ENCODE measurements at places on chromosomes 13 and 19.

DNA sequence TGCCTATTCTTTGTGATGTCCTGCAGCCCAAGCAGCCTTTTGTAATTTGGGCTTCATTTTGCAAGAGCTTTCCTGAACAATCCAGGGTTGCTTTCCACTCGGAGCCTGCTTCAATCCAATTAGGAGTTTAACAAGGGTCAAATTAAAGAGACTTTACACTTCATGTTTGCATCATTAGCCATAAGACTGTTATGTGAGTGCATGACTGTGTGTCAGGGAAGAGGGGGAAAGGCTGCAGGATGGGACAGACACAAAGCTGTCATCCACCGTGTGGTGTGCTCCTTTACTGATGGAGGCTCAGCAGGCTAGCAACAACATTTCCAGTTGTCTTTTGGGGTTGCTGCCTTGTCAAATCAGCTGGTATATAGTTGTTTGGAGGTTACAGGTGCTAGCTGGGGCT, 23.7 kb upstream of the MAB21L1 start:
- no peak for DNase-seq

DNA sequence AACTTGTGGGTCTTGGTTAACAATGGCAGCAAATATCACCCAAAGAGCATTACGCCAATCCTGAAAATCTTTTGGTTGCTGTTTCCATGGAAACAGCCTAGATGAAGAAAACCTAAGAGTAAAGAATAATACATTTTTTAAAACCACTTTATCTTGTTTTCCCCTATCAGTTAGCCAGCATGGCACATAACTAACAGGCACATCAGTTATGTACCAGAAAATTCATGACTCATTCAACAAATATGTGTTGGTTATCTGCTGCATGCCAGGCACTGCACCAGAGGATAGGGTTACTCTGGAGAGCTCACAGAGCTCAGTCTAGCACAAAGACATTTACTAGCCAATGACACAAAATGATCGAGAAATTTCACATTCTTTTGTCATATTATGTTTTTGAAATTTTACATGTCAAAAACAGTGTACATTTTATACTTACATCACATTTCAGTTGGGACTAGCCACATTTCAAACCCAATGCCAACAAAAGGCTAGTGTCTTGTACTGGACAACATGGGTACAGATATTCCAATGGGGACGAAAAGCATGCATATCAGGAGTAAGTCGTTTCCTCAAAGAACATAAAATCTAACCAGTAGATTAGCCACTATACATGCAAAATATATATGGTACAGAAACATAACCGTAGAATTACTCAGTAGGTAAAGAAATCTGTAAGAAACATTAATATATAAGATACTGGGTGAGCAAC, 20.3 kb downstream of the LNX2 start:
- DNase-seq, result no peak

- DNase-seq, result peak; percentile 87
These were observed 11.7 kb downstream of the CIC start for GRCh38 chr19:42280815-42281145.

GRCh38 chr13:48400090-48400694, 12.7 kb downstream of the LPAR6 start:
- DNase-seq, result no peak

- no peak for DNase-seq
These were observed 4.4 kb downstream of the BCAM start for GRCh38 chr19:44813070-44813840.

- peak; percentile 84 for DNase-seq
These were observed 18.5 kb downstream of the PTPRS start for GRCh38 chr19:5321851-5322681.

DNA sequence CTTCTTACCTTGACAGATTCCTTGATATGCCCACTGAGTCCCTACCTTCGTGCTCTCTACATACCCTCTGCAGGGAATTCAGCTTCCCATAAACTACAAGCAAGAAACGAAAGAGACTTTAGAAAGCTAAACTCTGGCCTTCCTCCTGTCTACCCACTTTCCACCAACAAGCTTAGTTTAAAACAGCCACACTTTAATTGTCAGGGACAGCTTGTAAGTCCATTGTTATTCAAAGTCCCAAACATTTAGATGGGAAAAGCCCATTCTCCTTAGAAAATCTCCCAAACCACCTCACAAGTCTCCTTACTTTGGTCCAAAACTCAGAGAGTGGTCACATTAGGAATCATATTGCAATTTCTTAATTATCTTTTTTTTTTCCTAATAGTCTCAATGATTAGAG, 2695.8 kb downstream of the PCDH9 start:
- DNase-seq, result no peak

- no peak for DNase-seq
These were observed 197.4 kb downstream of the DLEU7 start for GRCh38 chr13:50646070-50646469.

GRCh38 chr19:17687141-17687856, 855 bp downstream of the UNC13A start:
- DNase-seq, result no peak

DNA sequence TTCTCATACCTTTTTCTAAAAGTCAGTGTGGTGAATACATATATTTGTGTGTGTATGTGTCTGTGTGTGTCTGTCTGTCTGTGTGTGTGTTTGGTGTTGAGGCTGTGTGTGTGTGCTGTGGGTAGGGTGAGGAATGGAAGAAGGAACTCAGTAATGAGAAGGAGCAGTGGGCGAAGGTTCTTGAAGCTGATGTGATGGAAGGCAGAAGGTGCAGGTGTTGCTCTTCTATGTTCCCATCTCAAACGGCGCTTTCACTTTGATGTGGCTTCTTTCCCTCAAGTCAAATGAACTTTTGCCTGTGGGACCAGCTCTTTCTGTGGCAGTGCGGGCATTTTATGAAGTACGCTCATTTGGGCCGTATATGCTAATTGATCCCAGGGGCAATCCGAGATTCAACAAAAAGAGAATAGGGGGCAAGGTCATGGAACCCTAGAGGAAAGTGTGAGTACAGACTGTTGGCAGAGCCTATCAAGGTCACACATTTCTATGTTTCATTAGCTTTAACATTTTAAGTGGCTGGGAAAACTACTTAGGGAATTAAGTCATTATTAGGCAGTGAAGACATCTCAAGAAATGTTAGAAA, 15.2 kb downstream of the BIVM start:
- DNase-seq, result no peak

DNA sequence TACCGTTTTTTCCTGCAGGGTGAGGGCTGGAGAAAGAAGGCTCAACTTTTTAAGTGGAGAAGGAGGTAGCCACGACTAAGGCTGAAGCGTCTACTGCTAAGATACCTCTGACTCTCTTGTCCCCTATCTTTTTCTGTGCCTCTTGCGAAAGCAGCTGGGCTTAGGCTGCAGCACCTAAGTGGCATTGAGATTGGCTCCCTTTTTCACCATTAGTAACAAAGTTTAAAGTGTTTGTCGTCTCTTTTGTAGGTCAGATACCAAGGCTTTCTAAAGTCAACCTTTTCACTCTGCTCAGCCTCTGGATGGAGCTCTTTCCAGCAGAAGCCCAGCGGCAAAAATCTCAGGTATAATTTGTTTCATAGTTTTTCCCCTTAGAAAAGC, 887 bp downstream of the CDADC1 start:
- no peak for DNase-seq

DNA sequence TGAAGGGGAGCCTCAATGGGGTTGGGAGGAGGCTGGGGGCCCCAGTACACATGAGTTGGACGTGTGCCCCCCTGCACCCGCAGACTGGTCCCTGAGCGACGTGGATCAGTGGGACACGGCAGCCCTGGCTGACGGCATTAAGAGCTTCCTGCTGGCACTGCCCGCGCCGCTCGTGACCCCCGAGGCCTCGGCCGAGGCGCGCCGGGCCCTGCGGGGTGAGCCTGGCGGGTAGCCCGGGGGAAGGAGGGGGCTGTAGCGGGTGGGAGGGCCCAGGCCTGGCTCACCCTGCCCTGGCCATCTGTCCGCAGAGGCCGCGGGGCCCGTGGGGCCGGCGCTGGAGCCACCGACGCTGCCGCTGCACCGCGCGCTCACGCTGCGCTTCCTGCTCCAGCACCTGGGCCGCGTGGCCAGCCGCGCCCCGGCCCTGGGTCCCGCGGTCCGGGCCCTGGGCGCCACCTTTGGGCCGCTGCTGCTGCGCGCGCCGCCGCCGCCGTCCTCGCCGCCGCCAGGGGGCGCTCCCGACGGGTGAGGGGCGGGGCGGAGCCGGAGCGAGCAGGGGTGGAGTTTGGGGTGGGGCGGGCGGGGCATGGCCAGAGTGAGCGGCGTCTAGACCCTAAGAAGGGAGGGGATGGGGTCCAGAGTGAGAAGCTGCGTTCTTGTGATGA, 8.1 kb downstream of the PIK3R2 start:
- peak; percentile 96 for DNase-seq

- no peak for DNase-seq
These were observed 124.7 kb upstream of the VSTM2B start for GRCh38 chr19:29400917-29401711.

DNA sequence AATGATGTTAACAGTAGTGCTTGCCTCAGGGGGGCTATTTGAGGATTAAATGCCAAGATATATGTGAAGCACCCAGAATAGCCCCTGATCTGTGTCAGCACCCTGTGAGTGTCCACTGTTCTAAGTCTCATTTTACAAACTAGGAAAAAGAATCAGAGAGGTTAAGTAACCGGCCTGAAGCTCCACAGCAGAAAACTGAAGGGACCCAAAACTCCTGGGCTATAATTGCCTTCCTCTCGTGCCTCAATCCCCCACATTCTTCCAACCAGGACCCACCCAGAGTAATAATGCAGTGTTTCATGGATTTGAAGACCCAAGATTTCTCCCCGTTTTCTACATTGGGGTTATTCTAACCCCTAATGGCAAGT, 2.3 kb downstream of the PVR start:
- DNase-seq, result no peak

DNA sequence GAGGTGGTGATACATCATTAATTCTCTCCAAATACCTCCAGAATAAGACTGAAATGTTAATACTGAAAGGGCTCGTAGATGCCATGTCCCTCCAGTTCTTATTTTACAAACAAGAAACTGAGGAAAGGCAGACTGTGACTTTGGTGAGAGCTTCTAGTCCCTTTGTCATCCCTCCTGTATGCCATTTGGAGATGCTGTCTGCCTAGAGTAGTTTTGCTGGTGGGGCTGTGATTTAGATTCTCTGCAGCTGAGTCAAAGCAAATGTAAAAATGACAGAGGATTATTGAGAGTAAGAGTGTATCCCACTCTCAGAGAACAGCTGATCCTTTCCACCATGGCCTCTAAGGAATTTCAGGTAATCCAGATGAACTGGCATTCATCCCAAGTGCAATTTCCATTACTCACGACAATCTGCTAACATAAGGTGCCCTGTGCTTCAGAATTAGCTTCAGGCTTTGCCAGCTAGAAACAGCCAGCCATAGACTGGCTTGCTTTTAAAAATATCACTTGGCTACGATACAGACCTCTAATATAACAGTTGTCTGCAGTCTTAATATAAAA, 16.8 kb downstream of the PABPC3 start:
- DNase-seq, result no peak

DNA sequence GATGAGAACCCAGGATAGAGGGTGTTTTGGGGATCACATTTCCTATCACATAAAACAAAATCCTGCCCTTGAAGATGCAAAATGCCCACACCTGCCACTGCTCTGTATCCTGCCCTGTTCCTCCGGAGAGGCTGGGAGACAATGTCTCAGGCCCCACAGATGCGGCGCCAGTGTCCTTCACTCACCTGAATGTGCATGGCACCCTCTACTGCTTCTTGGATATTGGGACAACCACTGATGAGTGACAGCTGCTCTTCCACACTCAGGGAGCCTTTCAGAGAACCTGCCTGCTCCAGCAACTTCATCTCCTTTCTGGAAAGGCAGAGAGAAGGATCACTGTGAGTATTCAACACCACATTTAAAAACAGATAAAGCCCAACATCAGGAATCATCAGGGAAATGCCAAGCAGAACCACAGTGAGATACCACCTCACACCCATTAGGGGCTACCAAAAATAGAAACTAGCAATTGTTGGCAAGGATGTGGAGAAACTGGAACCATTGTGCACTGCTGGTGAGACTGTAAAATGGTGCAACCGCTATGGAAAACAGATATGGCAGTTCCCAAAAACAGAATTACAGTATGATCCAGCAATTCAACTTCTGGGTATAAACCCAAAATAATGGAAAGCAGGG, 36.4 kb downstream of the CRYL1 start:
- no peak for DNase-seq

GRCh38 chr13:96426167-96426566, 336.3 kb downstream of the HS6ST3 start:
- no peak for DNase-seq

GRCh38 chr13:95003019-95003813, 290.9 kb upstream of the SOX21 start:
- no peak for DNase-seq

DNA sequence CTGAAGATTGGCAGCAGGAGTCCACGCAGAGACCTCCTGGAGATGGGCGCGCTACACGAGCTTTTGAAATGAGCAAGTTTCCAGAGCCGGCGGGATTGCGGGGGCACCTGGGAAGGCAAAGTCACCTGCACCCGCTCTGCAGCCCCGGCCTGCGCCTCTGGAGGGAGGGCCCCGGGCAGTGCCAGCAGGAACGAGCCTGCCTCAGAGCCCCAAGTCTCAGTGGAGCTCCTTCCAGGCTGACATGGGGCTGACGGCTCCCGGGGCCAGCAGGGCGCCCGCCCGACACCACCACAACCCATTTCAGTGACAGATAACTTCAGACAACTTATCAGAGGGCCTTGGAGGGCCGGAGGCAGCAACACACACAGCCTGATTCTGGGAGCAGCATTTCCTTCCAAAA, 45.0 kb downstream of the RASA3 start:
- no peak for DNase-seq

- no peak for DNase-seq
These were observed 1200.7 kb downstream of the SLITRK1 start for GRCh38 chr13:82681535-82681934.

- no peak for DNase-seq
These were observed 508.4 kb upstream of the MIR17HG start for GRCh38 chr13:90839061-90839460.

DNA sequence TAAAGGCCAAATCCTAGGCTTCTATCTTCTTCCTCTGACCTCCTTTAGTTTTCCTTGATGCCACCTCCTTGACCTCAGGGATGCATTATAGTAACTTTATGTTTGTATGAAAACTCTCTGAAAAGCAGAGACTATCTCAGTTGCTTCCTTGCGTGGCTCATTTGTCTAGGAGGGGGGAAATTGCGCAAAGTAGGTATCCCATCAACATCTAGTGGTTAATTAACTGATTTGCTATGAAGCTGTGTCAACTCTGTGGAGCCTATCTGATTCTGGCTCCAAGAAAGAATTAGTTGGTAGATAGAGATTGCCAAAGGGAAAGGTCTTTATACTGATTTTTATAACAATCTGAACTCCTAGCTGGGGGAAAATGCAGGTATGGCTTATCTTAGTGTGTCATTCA, 82.1 kb upstream of the FRY start:
- DNase-seq, result no peak
